Karpas-422 (cell line): ENCODE measurements at places on chromosomes 11 and 22.

DNA sequence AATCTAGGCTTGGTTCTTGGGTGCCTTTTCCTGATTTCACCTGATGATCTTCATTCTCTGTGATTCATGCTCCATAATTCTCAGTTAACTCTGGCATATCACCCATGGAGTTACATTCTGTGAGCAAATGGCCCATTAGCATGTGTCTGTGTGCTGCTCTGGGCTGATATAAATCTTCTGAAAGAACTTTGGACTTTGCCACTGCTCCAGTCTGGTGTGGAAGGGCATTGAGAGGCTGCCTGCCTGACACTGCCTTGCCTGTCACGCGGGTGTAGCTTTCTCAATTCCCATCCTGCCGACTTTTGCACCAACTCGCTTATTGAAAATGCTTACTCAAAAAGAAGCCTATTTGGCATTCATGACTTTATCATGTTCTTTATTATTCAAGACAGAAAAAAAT, 42.2 kb downstream of the FAT3 start:
- DNase-seq: no peak

DNA sequence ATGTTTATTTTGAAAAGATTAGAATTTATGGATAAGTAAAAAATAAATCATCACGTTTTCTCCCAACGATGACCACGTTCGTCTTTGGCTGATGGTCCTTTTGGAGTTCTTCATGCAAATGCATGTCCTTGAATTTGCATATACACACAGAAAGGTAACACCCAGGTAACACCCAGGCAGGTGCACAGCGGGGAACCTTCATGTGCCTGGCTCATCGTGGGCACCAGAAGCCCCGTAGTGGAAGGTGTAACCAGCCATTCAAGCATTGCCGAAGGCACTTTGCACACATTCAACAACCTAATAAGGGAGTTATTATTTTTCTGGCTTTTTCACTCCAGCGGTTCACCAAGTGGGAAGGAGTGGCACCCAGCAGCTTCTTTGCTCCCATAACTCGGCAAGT, 404.6 kb downstream of the TBC1D22A start:
- no peak for DNase-seq

- DNase-seq: no peak
Measured at GRCh38 chr11:74022546-74022945, 13.7 kb upstream of the UCP3 start.

DNA sequence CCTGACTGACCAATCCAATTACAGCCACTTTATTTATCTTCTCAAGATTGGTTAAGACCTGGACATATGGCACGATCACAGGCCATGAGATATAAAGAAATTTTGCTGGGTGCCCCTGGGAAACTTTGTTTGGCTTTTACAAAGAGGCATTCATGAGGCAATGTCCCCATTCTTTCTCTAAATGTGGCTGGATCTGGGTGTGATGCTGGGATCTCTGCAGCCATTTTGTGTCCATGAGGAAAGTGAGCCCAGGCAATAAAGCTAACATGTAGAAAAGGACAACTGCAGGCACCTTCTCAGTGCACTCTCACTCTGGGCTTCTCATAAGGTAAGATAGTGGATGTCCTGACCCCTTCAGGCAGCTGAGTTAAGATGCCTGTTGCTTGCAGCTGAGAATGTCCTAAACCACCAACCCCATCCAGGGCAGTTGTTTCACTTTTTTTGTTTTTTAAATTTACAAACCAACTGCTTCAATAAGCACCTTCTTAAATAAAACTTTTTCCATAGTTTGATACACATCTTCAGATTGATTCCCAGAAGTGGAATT, 372.3 kb downstream of the MIAT start:
- no peak for DNase-seq

DNA sequence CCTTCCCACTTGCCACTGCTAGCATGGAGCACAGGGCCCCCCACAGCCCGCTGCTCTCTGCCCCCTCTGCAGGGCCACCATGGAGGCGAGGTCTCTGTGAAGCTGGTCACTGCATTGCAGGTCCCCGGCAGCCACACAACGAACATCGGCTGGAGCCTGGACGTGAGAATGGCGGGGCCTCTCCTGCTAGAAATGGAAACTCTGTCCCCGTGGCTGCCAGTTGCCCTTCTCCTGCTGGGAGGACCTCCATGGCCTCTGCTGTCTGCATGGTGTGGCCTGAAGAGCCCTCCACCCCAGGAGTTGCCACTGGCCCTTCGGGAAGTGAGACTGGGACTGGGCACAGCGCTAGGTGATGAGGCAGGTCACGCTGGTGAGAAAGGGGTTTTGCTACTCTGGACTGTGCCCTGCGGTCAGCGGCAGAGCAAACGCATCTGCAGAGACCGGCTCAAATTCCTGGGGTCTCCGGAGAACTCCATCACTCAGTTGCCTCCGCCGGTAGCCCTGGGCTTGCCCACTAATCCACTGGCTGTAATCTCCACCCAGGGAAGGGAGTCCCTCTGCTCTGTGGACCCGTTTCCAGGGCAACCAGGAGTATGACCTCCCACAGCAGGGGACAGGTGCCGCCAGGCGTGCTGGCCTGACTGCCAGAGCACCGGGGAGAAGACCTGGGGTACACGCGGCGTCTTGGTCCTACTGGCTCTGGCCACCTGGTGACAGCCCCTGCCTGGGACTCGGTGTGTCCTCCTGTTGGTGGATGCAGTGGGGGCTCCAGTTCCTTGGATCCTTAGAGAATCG, 806.3 kb downstream of the BRD1 start:
- no peak for DNase-seq

GRCh38 chr11:77252555-77253270, 48.8 kb downstream of the GDPD4 start:
- DNase-seq: no peak

DNA sequence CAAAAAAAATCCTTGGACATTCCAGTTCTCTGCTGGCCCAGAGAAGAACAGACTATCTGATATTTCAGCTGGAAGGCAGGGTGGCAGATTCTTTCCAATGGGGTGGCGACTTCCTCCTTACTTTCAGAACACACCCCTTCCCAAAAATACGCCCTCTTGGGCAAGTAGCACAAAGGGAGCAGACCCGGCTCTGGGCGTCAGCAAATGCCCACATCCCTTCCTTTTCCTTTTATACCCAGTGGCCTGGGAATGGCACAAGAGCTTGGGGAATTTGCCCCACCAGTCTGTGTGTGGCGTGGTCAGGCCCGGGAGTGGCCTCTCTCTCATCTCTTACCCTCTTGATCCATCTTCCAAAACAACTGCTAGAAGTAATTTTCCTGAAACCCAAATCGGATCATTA, 33.0 kb upstream of the NUP160 start:
- no peak for DNase-seq

DNA sequence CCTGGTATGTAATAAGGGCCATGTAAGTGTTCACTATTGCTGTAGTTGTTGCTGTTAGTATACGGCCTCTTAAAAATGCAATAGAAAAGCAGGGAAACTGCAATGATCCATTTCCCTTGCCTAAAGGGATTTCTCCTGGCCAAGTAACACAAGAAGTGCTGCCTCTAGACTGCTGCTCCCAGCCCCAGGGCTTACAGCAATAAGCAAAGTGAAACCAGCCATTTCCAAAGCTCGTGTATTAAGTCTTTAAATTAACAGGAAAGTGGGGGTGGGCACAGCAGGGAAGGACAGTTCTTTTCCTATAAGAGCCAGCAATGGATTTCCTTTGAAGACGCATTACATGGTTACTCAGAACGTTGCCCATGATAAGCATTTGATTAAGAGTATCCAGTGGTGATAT, 36.9 kb upstream of the WT1 start:
- no peak for DNase-seq

DNA sequence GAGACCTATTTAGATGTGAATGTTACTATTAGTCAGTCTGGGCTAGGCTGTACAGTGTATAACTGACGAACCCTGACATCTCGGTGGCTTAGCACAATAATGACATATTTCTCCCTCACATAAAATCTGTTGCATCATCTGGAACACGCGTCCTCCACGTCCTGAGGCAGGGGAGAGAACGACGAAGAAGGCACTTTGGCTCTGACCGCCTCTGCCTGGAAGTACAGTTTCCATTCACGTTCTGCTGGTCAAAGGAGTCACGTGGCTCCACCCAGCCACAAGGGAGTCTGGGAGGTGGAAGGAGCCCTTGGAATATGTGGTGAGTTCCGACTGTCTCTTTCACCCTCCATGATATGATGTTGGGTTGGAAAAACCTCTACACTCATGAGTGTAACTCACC, 55.1 kb upstream of the CD82 start:
- no peak for DNase-seq

GRCh38 chr22:26835929-26836528, 178.6 kb downstream of the MIAT start:
- DNase-seq: peak; percentile 84

DNA sequence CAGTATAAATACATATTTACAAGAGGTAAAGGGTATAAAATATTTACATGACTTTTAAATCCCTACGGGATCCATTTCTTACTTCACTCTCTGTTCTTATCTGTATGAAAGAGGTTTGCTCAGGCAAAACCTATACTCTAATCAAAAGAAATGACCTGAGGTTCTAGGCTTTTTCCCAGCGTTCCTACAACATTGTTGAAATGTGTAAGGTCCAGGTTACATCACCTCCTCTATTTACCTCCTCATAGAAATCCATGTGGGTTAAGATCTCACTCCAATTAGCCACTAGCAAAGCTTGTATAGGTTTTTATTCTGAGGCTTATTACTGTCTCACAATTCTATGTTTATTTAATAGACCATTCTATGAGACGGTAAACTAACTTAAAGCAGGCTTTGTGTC, 12.0 kb upstream of the OR51L1 start:
- no peak for DNase-seq

DNA sequence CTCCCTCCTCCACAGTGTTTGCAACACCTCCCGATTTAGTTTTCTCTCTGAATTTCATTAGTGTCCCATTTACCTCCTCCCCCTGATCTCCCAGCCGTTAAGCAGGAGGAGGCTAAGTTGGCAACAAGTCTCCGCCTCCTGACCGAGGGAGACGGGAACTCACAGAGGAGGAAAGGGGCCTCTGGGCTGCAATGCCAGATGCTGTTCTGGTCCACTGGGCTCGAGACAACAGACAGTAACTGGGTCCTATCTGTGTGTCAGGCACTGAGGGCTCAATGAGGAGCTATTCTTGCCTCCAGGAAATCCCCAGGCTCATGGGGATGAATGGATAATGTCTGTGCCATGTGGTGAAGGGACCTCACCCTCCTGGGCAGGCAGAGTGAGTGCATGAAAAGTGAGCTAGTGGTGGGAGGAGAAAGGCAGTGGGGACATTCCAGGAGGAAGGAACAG, 228.1 kb downstream of the TENM4 start:
- DNase-seq: no peak

DNA sequence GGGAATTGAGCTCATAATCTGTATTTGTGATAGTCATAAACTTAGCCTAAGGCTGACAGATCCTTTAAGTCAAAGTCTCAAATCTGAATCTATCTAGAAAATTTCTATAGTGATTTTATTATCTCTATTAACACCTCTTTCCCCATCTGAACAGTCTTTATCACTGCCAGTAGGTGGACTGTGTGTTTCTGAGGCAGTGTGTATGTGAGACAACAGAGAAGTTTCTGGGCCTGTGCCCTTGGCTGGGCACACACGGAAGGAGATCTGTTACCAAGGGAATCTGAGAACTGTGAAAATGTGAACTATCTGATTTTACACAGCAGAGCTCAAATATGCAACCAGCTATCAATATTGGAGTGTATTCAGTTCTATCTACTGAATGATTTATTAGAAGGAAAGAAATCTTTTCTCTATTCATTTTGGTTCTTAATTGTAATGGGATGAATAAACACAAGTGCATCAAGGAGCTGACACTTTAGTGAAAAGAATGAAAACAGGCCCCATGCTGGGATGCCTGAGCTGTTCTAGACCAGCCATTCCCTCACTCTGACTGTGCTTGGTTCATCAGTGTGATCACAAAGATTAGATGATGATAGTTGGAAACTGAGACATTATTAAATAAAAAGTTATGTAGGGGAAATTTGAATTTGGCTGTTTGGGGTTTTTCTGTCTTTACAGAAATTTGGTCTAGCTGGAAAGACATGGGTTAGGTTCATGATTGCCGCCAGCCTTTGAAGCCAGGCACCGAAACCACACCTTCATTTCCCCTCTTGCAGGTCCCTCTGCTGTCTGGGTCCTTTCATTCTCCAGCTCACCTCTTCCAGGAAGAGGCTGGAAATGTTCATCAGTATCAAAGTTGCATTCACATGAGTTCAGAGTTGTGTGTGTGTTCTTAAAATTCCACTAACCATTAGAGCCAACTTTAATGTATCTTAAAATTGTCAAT, 68.1 kb downstream of the LIF start:
- no peak for DNase-seq

DNA sequence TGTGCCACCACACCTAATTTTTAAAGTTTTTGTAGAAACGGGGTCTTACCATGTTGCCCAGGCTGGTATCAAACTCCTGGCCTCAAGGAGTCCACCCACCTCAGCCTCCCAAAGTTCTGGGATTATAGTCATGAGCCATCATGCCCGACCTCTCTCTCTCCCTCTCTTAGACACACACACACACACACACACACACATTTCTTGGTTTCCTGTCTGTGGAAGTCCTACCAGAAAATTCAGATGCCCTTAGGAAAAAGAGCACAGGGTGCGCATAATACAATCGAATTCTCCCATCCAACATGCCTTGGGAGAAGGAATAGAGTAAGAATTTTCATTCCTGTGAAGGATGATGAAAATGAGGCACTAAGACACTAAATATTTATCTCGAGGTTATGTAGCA, 10.4 kb downstream of the MICAL3 start:
- peak; percentile 29 for DNase-seq

GRCh38 chr11:17432002-17432401, 43.5 kb upstream of the KCNJ11 start:
- DNase-seq: no peak

DNA sequence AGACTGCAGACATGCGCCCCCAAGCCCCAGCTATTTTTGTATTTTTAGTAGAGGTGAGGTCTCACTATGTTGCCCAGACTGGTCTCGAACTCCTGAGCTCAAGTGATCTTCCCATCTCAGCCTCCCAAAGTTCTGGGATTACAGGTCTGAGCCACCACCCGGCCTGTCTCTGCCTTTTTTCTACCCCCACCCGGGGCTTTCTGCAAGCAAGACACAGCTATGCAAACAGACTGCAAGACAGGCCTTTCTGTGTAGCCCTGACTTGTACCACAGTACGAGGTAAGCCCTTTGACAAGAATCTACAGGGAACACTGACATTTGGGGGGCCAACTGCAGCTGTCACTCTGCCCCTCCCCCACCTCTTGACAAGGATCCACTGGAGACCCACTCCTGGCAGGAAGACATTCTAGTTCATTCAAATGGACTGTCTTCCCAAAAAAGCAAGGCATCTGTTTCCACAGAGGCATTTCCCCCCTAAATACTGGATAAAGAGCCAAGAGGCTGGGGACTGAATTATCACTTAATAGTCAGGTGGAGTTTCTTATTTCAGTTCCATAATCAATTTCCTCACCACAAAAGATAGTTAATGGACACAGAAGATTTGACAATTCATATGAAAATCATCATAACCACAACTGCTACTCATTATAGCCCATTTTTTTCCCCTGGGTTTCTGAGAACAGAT, 118.2 kb downstream of the ABTB2 start:
- DNase-seq: peak; percentile 59

DNA sequence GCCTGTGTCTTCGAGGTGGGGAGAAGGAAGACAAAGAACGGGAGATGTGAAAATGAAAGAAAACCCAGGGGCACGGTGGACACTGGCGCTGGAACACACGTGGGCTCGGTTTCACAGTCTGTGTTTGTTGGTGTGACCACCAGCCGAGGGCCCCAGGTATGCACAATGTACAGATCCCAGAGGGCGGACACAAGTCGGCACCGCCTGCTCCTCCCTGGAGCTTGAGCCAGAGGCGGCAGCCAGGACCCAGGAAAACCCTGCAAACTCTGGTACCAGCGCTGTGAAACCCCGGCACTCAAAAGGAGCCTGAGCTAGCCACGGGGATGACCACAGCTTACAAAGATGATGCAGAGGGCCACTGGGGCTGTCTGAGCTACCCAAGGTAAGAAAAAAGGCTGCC, 105.0 kb downstream of the SHANK2 start:
- DNase-seq: no peak
